ENCODE measurements at places on chromosomes 7 and 10.

DNA sequence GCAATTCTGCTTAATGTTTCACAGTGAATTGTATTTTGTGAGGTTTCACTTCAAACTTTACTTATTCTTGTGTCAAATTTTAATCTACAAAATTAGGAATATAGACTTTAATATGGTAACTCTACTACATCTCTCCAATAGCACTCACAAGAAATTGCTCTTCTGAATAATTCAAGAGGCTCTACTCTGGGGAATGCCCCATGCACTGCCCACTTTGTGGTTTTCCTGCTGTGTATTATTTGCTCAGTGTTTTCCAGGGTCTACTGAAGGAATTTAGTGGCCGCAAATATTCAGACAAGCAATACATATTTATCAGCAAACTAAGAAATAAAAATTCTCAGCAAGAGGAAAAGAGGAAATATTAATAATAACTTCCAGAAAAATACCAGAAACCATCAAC lies 611.4 kb downstream of the TNS3 start:
- no peak for DNase-seq

DNA sequence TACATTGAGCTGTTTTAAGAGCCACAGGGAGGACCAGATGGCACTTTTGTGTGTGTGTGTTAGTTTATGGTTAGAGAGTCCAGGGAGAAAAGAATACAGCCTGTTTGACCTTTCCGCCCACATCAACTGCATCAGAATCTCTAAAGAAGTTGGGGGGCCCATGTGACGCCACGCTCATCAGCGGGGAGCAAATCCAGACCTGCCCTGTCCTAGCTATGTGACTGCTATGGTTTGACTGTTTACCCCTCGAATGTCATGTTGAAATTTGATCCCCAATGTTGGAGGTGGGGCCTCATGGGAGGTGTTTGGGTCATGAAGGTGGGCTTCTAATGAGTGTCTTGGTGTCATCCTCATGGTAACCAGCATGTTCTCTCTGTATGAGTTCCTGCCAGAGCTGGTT lies 128.0 kb downstream of the ADRA2A start:
- DNase-seq, result no peak

DNA sequence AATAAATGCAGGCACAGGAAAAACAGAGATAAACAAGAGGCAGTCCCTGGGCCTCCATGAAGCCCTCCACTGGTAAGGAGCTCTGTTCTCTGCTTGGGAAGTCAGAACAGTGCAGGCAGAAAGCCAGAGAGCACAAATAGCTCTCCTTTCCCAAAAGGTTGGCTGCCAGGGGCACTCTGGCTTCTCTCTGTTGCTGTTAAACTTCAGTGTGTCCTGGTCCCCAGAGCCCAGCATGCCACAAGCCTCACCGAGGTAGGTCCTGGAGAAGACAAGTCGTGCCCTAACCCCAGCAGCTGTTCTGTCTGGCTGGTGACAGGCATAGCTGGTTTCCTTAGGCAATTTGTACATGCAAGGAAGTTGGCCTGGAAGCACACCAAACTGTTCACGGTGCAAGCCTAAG lies 17.3 kb downstream of the SLC16A12 start:
- DNase-seq, result no peak

GRCh38 chr7:42661312-42661711 lies 250.6 kb downstream of the C7orf25 start:
- DNase-seq, result no peak

DNA sequence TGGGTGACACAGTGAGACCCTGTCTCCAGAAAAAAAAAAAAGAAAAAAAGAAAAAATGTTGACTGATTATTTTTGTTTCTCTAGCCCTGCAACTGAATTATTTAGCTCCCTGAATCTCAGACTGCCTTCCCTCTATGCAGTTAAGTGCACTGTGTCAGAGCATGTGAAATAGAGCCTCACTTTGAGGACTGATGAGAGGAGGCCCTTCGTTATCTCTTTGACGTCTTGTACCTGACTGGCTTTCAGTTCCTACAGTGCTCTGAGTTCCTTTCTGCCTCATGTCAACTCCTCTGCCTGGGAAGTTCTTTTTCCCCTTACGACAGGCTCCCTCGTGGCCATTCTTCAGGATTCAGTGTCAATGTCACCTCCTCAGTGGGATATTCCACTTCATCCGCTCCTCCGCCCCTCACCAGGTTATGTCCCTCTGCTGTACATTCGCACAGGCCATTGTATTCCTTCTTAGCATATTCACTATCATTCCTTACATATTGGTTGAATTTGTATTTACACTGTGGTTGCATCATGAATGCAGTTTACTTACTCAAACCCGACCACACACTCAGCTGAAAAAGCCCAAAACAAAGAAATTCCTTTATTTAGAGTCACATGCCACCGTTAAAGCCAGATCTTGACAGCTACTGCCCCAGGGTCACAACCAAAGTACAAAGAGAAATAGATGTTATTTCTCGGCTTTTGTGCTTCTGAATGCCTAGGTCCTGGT lies 18.1 kb upstream of the CAMK2G start:
- no peak for DNase-seq

- no peak for DNase-seq
These were observed 280.0 kb downstream of the RPS24 start for GRCh38 chr10:78313636-78314035.

- peak; percentile 22 for DNase-seq
These were observed 531.3 kb upstream of the MKI67 start for GRCh38 chr10:128657548-128657947.

GRCh38 chr10:43255634-43256431 lies 11.0 kb downstream of the RASGEF1A start:
- no peak for DNase-seq

- no peak for DNase-seq
These were observed 7.1 kb downstream of the GRM8 start for GRCh38 chr7:127245607-127246006.

DNA sequence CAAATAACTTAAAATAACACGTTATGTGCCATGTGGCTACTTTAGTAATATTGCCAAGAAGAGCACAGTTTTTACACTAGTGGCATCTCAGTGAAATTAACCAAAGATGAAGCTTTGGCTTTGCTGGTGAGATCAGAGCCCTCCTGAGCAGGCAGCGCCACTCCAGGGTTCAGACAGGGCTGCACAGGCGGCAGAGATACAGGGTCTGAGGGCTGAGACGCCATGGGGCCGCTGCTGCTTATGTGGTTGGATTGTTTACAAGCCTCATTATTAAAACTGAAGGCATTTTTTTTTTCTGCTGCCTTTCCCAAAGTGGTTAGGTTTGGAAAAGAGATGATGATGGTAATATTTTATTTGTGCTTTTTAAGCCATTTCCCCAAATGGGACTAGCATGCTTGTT lies 68.8 kb upstream of the DNAJB6 start:
- no peak for DNase-seq

- no peak for DNase-seq
These were observed 57.1 kb upstream of the CELF2 start for GRCh38 chr10:10960534-10960933.

GRCh38 chr7:129643550-129644170 lies 32.1 kb downstream of the NRF1 start:
- no peak for DNase-seq

- DNase-seq, result no peak
These were observed 546.9 kb downstream of the KCNMA1 start for GRCh38 chr10:77090381-77091356.
